Anterior cingulate cortex (tissue), 58 donors: ENCODE measurements at places on chromosomes 6 and 20.

DNA sequence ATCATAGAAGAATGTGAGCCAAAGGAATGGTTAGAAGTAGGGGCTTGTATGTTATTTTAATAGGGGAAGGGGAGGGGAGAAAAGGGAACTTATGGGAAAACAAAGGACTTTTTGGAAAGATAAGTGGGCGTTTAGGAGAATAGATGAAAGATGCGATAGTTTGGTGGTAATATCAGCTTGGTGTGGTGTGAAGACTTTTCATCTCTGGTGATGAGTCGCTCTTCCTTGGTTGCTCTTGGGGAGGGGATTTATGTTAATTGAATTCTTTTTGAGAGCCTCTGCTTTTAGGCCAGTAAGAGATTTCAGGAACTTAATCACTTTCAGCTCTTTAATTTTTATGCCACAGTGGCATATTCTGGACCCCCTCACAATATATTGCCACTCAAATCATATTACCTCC lies 10.8 kb downstream of the HECA start:
- DNase-seq: no peak

DNA sequence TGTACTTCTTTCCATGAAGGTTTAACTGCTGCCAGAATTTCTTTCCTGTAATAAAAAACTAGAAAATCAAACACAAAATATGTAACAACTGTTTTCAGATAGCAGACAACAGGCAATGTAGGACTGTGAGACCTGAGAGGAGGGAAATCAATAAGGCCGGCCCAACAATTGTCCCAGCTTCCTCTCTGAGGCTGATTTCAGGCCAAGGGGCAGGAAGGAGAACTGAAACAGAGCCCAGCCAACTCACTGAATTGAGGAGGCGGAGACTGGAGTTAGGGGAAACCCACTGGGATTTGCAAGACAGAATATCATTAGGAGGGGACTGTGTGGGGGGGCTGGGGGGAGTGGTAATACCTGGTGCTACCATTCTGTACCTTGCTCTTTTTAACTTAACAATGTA lies 42.2 kb downstream of the FLRT3 start:
- DNase-seq: no peak

DNA sequence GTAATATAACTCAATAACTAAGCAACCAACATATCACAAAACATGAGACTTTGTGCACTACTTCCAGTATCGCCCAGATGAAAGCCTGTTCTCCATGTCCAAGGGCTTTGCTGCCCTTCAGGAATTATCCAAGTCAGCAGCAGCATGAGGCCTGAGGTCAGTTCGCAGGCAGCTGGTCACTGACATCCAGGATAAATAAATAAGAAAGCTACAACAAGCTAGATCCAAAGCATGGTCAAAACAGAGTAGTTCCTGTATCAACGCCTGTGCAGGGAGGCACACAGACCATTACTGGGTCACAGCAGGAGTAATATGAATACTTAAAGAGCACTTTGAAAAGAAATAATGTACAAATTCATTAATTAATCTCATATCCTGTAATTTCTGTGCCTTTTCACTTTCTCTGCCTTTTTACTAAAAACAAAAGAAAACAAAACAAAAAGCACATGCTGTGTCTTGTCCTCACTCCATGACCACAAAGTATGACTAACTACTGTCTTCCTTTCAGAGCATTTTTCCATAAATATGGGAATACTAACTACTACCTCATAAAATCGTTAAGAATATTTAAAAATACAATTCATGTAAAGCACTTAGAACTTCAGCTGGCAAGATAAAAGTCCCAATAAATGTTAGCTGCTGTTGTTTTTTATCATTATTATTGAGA lies 374.9 kb upstream of the IRAK1BP1 start:
- no peak for DNase-seq

- DNase-seq: no peak
Observed at GRCh38 chr6:86459978-86460377, 477.4 kb upstream of the HTR1E start.

GRCh38 chr6:124679387-124679786 lies 282.9 kb upstream of the RNF217 start:
- DNase-seq: no peak

DNA sequence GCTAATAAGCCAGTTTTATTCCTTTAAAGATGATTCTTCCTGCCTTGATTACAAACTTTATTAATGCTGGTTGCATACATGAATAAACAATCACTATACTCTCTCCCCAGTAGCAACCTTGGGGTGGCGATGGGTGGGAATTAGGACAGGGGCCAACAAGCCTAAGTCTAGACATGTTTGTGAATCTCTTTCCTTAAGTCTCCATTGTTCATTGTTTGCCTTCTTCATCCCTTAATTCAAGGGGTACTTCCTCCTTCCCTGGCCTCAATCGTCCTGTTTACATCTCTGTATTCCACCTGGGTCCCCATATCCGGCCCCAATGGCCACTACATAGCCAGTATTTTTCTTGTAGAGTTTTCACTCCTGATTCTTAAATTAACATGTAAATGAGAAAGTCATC lies 66.0 kb downstream of the ARHGAP18 start:
- no peak for DNase-seq

DNA sequence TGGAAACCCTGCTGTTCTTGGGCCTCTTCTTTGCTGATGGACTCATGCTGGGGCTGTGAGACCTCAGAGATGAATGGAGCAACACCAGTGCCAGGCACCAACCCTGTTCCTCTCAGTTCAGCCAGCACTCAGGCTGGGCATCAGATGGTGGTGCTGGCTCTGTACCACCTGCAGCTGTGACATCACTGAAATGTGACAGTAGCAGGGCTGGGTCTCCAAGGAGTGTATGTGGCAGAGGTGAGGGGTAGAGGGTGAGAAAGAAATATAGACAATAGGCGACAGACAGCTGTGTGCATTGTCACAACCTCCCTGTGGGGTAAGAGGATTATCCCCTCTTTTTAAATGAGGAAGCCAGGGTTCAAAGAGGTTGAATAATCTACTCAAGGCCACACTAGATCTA lies at the start of gene TP53TG5:
Gene TP53TG5, minus strand, starts transcription at position 135 of the 400 bp plus-strand sequence. Its CDS starts 89 bp downstream, at position 46.
- peak; percentile 78 for DNase-seq

DNA sequence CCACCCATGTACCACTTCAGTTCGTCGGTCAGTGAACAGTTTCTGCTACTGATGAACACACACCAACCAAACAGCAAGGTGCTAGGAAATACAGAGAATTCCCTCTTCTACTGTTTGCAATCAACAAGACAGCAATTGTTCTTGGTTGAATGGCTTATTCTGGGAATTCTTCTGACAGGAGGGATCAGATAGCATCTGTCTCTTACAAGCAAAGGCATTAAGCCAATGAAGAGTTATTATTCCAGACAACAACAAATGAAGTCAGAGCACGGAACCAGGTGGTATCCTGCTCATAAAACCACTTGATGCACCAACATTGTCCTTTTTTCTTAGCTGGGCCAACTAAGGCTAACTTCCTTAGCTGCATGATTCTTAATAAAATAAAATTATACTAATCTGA lies 37.8 kb downstream of the PTPRK start:
- no peak for DNase-seq

DNA sequence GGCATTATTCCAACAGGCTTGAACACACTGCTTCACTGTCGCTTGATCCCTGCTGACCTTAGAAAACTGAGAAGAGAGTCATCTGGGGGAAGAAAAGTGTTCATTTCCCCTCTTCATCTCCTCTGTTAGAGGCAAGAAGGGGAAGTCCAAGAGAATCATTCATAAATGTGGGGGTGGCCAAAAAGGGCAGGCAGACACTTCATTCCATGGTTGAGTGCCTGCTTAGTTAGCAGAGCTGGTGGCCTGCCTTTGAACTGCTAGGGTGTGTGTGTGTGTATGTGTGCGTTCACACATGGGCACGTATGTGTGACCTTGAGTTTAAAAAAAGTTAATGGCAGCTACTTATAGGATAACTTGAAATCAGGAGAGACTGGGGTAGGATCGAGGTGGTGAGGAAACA lies 39.4 kb upstream of the RFPL4B start:
- DNase-seq: no peak

GRCh38 chr6:134447423-134447822 lies 129.5 kb upstream of the SGK1 start:
- no peak for DNase-seq

GRCh38 chr6:31776485-31776988 lies 591 bp downstream of the VWA7 start:
- peak; percentile 30 for DNase-seq

GRCh38 chr20:13770141-13770540 lies 14.6 kb downstream of the ESF1 start:
- no peak for DNase-seq
